Inflammatory macrophage treated with lipopolysaccharide for 4 hours (primary cell): ENCODE measurements at places on chromosomes 4 and X.

- no peak for DNase-seq
Observed at GRCh38 chr4:166230841-166231240, 357.8 kb downstream of the TLL1 start.

GRCh38 chrX:140440876-140441275, 64.0 kb downstream of the SOX3 start:
- DNase-seq = no peak

GRCh38 chr4:184453365-184454160, 20.8 kb downstream of the IRF2 start:
- peak; percentile 90 for DNase-seq

- no peak for DNase-seq
Observed at GRCh38 chr4:72320223-72320948, 248.6 kb downstream of the ADAMTS3 start.

- DNase-seq = no peak
Observed at GRCh38 chr4:179728305-179728704, 2286.1 kb upstream of the AGA start.

DNA sequence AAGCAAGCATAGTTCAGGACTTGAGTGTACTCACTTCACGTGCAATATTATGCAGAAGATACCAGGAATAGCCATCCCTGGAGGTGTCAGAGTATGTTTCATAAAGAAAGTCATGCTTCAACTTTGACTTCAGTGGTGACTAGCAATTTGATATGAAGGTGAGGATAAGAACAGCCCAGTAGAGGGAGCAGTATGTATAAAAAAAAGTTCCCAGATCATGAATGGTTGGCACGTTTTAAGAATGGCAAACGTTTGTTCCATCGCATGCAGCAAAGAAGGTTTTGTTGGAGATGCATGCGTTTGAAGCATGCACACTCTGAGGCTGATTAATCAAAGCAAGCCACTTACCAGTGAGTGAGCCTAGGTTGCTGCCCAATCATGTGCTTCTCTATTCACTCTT, 33.5 kb upstream of the SLITRK4 start:
- DNase-seq = no peak

- no peak for DNase-seq
Observed at GRCh38 chr4:157372567-157372966, 152.0 kb downstream of the GRIA2 start.

- no peak for DNase-seq
Observed at GRCh38 chr4:161696944-161697343, 466.9 kb downstream of the FSTL5 start.

GRCh38 chrX:1327651-1328304, 8.8 kb upstream of the IL3RA start:
- DNase-seq = peak; percentile 4

DNA sequence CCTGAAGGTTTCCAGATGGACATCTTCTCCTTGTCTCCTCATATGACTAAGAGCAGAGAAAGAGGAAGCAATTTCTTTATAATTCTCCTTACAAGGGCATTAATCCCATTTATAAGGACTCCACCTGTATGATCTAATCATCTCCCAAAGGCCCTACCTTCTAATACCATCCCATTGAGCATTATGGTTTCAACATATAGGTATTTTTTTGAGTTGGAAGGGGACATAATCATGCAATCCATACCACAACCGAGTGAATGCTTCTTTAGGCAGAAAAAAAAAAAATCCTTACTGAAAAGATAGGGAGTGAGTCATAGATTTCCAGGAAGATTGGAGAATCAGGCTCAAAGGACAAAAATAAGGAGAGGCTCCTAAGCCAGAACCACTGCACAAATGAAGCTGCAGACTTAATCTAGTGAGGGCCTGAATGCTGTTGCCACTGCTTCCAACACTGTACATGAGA, 312.5 kb upstream of the HS3ST1 start:
- DNase-seq = no peak

DNA sequence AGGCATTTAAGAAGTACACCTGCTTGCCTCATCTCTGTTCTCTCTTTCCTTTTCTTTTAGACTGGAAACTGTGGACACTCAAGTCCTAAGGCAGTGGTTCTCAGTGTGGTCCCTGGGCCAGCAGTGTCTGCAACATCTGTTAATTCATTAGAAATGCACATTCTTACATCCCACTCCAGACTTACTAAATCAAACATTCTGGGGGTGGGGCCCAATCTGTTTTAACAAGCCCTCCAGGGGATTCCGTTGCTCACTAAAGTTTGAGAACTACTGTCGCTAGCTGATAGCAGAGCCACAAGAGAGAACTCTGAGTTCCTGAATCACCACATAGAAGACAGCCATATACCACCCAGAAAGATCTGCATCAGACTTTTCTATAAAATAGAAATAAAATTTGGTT, 430.6 kb downstream of the BCOR start:
- no peak for DNase-seq
